ENCODE measurements at places on chromosomes 11 and 22.

GRCh38 chr11:73152086-73152853, 10.2 kb upstream of the FCHSD2 start:
- no peak for DNase-seq

GRCh38 chr11:15099267-15099666, 15.5 kb upstream of the INSC start:
- DNase-seq, result no peak

DNA sequence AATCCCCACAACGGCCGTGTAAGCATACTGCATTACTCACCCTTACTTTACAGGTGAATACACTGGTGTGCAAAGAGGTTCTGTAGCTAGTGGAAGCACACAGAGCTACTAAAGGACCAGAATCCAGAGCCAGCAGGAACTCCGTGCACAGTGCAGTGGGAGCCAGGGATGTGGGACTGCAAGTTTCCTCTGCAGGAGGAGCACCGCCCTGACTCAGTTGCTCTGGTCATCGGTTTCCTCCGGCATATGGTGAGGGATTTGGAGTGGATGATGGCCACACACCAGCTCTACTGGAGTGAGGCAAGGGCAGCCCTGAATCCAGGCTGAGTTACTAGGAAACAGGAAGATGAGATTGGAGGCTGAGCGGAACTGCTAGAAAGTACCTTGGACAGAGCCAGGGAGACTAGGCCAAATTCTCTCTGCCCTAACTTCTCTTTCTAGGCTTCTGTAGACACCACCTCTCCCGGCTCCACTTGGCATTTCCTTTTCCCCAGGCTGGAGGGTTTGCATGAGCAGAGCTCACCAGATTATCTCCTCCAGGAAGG, 18.2 kb upstream of the C22orf42 start:
- no peak for DNase-seq

DNA sequence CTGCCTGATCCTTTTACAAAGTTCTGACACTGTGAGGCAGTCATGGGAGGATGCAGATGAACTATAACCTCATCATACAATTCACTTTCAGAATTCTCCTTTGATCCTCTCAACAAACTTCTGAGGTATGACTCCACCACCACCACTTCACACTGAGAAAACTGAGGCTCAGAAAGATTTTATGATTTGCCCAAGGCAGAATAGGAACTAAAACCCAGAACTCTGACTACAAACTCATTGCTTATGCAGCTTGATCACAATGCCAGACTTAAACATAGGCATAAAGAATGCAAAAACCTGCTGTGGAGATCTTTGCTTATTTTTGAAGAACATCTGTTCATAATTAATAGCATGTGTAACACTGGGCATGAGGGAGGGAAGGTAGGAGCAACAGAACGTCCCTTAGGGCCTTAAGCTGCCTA, 20.4 kb downstream of the FAM168A start:
- DNase-seq, result peak; percentile 34
